Activated CD4-positive, alpha-beta T cell treated with anti-CD3 and anti-CD28 coated beads, Interleukin-2, amount 10 ng/mL, durations not matched to agents 24 days and 14 days (primary cell): ENCODE measurements at places on chromosomes 2 and 18. TPM values are rescaled to one million over a fixed set of nuclear protein-coding genes. Genes with fewer than 3 reads are reported as not detected.

Gene SERPINB13
- total RNA-seq: not detected in 2 replicates

Gene PLCD4
- total RNA-seq: 0.26 and 0.52 TPM in 2 replicates

Gene DCC
- total RNA-seq: not detected in 2 replicates

Gene SERPINB12
- not detected in 2 replicates for total RNA-seq
